Uterus (tissue), 4 donors: ENCODE measurements at places on chromosomes 5 and 9. TPM values are rescaled to one million over a fixed set of nuclear protein-coding genes. Genes with fewer than 3 reads are reported as not detected.
A peak's percentile ranks its signal among the peaks of the same experiment; 100 is the strongest.

- no peak overlapping the region for H3K27ac ChIP-seq
- no peaks in the 10 kb centered on the region for H3K4me1 ChIP-seq
- DNase-seq, result no peak
- no peaks in the 10 kb centered on the region for H3K27me3 ChIP-seq
Observed at GRCh38 chr9:128169925-128170324, 9.9 kb downstream of the BBLN start.

Gene OBP2B
- total RNA-seq, result not detected

DNA sequence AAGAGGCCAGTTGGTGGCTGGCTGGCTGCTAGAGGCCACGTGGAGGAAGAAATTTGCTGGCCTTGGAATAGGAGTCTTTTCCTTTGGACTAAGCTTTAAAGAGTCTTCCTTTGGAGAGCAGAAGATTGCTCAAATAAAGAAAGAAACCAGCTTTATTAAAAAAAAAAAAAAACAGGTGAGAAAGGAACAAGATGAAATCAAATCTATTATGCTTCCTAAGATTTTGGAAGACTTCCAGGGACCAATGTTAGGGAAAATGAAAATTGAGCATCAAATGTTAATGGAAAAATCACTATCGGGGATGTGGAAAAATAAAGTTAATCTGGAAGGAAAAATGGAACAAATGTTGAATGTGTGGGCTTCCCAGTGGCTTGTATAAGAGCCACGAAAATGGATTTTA, 153.1 kb downstream of the TTC39B start:
- peaks cover 5% of the 10 kb centered on the region for H3K4me1 ChIP-seq
- no peaks in the 10 kb centered on the region for H3K27me3 ChIP-seq
- no peak for DNase-seq
- no peak overlapping the region for H3K27ac ChIP-seq

- peak; percentile 36 for DNase-seq
- no peaks in the 10 kb centered on the region for H3K4me1 ChIP-seq
- no peak overlapping the region for H3K4me3 ChIP-seq
- no peaks in the 10 kb centered on the region for H3K36me3 ChIP-seq
- H3K27ac ChIP-seq, result no peak overlapping the region
Observed at GRCh38 chr9:27726244-27727081, 153.2 kb upstream of the C9orf72 start.

GRCh38 chr5:88930335-88930734, 47.4 kb upstream of the MEF2C start:
- no peaks in the 10 kb centered on the region for H3K4me1 ChIP-seq
- no peak overlapping the region for H3K4me3 ChIP-seq
- DNase-seq, result no peak
- no peaks in the 10 kb centered on the region for H3K36me3 ChIP-seq
- H3K27ac ChIP-seq, result no peak overlapping the region
- no peaks in the 10 kb centered on the region for H3K27me3 ChIP-seq

DNA sequence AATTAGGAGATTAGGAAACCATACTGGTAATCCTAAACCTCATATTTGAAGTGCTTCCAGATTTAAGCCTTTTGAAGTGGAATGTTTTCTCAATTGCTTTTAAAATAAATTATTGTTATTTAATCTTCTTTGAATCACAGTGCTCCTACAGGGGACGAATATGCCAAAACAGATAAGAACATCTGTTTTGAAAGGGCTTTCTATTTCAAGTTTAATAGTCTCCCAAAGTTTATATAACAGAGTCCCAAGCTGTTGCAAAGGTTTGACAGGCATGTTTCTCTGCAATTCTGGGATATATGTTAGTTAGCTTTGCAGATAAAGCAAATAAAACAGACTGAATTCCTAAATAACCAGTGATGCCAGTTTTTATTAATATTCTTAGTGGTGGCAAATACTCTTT, 803.7 kb downstream of the TLE4 start:
- H3K27ac ChIP-seq, result no peak overlapping the region
- DNase-seq, result no peak
- no peaks in the 10 kb centered on the region for H3K4me1 ChIP-seq
- H3K4me3 ChIP-seq, result no peak overlapping the region
- no peaks in the 10 kb centered on the region for H3K36me3 ChIP-seq

Gene IFNK
- not detected for total RNA-seq

Gene TIMD4
- total RNA-seq, result not detected

- DNase-seq, result no peak
- H3K27ac ChIP-seq, result no peak overlapping the region
- no peak overlapping the region for H3K4me3 ChIP-seq
- H3K27me3 ChIP-seq, result no peaks in the 10 kb centered on the region
- H3K36me3 ChIP-seq, result no peaks in the 10 kb centered on the region
Observed at GRCh38 chr9:98067184-98067583, 10.7 kb downstream of the NANS start.

GRCh38 chr9:35771075-35771433, 17.0 kb upstream of the MSMP start:
- no peak for DNase-seq
- no peaks in the 10 kb centered on the region for H3K36me3 ChIP-seq
- no peaks in the 10 kb centered on the region for H3K27me3 ChIP-seq
- no peaks in the 10 kb centered on the region for H3K4me1 ChIP-seq
- H3K4me3 ChIP-seq, result no peak overlapping the region

DNA sequence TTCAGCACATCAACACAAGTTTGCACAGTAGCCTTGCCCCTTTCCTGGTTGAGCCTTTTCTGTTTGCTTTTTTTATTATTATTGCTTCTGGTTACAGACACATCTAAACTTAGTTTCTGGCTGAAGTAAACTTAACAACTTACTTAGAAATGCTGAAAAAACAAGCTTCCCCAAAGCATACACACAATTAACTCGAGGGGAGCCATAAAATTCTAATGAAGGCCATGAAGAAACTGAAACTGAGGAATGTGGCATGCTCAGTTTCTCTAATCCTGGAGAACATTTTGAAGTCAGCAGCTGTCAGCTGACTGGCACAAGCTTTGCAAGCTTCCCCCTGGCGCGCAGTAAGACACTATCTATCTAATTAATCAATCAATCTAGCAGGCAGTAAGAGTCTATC, 3.7 kb downstream of the MYO10 start:
- no peak for DNase-seq
- H3K27me3 ChIP-seq, result no peaks in the 10 kb centered on the region
- no peak overlapping the region for H3K27ac ChIP-seq
- no peaks in the 10 kb centered on the region for H3K36me3 ChIP-seq
- H3K4me1 ChIP-seq, result no peaks in the 10 kb centered on the region

Gene CFAP157
- total RNA-seq, result not detected

Gene SLC23A1
- total RNA-seq, result 5.5 TPM

DNA sequence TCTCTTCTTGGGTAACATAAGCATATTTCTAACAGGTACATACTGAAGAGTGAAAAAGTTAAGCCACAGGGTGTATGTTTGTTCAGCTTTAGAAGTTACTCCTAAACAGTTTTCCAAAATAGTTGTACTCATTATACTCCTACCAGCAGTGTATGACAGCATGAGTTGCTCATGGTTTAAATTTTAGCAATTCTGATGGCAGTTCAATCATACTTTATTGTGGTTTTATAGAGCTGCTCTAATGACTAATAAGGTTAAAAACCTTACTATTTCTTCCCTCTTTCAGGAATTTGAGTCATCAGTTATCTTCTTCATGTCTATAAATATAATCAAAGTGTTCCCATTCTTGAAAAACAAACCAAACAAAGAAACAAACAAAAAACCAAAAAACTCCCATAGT, 81.5 kb downstream of the CAAP1 start:
- no peaks in the 10 kb centered on the region for H3K27me3 ChIP-seq
- H3K4me1 ChIP-seq, result no peaks in the 10 kb centered on the region
- no peak overlapping the region for H3K4me3 ChIP-seq
- H3K27ac ChIP-seq, result no peak overlapping the region
- DNase-seq, result no peak
- no peaks in the 10 kb centered on the region for H3K36me3 ChIP-seq

Gene LARP1
- total RNA-seq, result 56.3 TPM

DNA sequence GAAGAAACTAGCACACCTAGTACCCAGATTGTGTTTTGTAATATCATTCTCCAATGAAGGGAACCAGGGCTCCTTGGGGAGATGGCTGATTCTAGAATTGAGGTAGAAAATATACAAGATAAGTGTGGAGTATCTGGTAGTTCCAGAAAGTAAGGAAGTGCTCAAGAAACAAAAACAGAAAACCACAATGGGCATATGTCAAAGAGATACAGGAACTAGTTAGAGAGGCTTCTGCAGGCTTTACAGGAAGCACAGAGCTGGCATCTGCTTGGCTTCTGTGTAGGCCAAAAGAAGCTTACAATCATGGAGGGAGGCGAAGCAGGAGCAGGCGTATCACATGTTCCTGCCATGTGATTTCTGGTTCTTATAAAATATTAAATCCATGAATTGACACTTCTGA, 105.7 kb upstream of the TMEM161B start:
- DNase-seq, result no peak
- no peaks in the 10 kb centered on the region for H3K27me3 ChIP-seq
- no peaks in the 10 kb centered on the region for H3K36me3 ChIP-seq
- no peaks in the 10 kb centered on the region for H3K4me1 ChIP-seq
- H3K27ac ChIP-seq, result no peak overlapping the region

DNA sequence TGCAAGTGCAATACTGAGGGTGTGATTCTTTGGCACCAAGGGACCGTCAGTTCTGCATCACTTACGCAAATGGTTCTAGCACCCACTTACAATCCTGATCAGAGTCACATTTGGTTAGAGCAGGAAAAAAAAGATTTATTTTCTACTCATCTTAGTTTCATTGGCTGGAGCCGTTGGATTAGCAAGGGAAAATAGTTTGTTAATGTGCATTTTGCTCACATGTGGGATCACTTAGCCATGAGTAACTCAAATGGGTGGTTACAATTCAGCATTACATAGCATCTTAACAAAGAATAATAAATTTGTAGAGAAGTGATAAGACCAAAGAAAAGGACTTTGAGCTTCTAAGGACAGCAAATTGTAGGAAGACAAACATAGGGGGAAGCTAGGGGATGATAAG, 216.9 kb downstream of the AUH start:
- DNase-seq, result no peak
- no peak overlapping the region for H3K27ac ChIP-seq
- no peak overlapping the region for H3K4me3 ChIP-seq
- peaks cover 8% of the 10 kb centered on the region for H3K4me1 ChIP-seq

GRCh38 chr5:170181902-170182301, 50.9 kb upstream of the C5orf58 start:
- no peak for DNase-seq
- no peaks in the 10 kb centered on the region for H3K4me1 ChIP-seq
- no peaks in the 10 kb centered on the region for H3K27me3 ChIP-seq
- no peak overlapping the region for H3K4me3 ChIP-seq
- no peak overlapping the region for H3K27ac ChIP-seq

- no peak overlapping the region for H3K4me3 ChIP-seq
- H3K4me1 ChIP-seq, result no peaks in the 10 kb centered on the region
- DNase-seq, result no peak
Observed at GRCh38 chr5:21701317-21701716, 1151.8 kb downstream of the CDH12 start.

GRCh38 chr5:66802941-66803340, 206.7 kb downstream of the MAST4 start:
- peak overlapping the region; percentile 42 for H3K27ac ChIP-seq
- DNase-seq, result no peak
- no peak overlapping the region for H3K4me3 ChIP-seq
- H3K4me1 ChIP-seq, result no peaks in the 10 kb centered on the region

- no peaks in the 10 kb centered on the region for H3K36me3 ChIP-seq
- no peak for DNase-seq
- no peaks in the 10 kb centered on the region for H3K27me3 ChIP-seq
- no peak overlapping the region for H3K27ac ChIP-seq
- no peak overlapping the region for H3K4me3 ChIP-seq
Observed at GRCh38 chr9:108241384-108242073, 614.3 kb downstream of the ACTL7B start.

GRCh38 chr5:89181546-89181945, 298.6 kb upstream of the MEF2C start:
- H3K36me3 ChIP-seq, result no peaks in the 10 kb centered on the region
- H3K4me1 ChIP-seq, result no peaks in the 10 kb centered on the region
- DNase-seq, result no peak
- no peak overlapping the region for H3K4me3 ChIP-seq

Gene PAEP
- total RNA-seq, result not detected

Gene GPX3
- total RNA-seq, result 1,241 TPM

DNA sequence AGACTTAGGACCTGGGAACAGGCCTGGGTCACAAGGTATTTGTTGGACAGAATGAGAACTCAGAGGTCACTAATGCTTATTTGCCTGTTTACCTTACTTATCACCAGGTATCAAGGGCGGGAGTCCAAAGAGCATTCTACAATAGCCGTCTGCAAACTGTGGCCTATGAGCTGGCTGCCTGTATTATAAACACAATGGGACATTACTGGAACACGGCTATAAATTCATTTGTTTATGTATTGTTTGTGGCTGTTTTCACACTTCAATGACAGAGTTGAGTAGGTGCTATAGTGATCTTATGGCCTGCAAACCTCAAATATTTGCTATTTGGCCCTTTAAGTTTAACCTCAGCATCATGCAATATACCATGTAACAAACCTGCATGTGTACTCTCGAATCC, 76.6 kb upstream of the ASTN2 start:
- H3K36me3 ChIP-seq, result no peaks in the 10 kb centered on the region
- no peak overlapping the region for H3K4me3 ChIP-seq
- H3K27me3 ChIP-seq, result no peaks in the 10 kb centered on the region
- H3K4me1 ChIP-seq, result no peaks in the 10 kb centered on the region

GRCh38 chr5:72248410-72248981, 71.5 kb downstream of the MRPS27 start:
- no peaks in the 10 kb centered on the region for H3K36me3 ChIP-seq
- peak; percentile 79 for DNase-seq
- H3K4me1 ChIP-seq, result peaks cover 7% of the 10 kb centered on the region
- H3K27me3 ChIP-seq, result no peaks in the 10 kb centered on the region

DNA sequence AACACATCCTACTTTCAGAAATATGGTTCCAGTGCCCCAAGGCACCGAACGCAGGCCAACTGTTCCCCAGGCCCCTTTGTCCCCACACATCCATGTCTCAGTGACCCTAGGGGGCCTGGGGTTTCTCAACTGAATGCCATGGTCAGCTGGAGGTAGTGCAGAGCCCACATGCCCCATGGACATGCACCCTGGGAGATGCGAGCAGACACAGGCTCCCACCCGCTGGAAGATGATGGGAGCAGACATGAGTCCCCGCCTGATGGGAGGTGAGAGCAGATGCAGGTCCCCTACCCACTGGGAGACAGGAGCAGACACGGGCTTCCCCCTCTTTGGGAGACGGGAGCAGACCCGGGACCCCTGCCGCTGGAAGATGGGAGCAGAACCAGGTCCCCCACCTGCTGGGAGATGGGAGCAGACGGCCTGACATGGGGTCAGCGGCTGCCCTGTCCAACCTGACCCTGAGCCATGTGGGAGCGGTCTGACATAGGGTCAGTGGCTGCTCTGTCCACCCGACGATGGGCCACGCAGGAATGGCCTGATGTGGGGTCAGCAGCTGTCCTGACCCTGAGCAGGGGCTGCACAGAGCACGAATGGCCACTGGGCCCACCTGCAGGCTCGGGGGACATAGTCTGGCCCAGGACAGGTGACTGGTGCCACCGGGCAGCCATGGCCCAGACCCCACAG, 18.4 kb downstream of the ZDHHC11B start:
- DNase-seq, result no peak
- no peaks in the 10 kb centered on the region for H3K27me3 ChIP-seq
- no peaks in the 10 kb centered on the region for H3K36me3 ChIP-seq
- no peak overlapping the region for H3K27ac ChIP-seq

- DNase-seq, result no peak
- H3K27ac ChIP-seq, result no peak overlapping the region
- peaks cover 21% of the 10 kb centered on the region for H3K27me3 ChIP-seq
- no peak overlapping the region for H3K4me3 ChIP-seq
Observed at GRCh38 chr5:115179030-115179393, 9.3 kb upstream of the TRIM36 start.
